ENCODE measurements at places on chromosomes 4 and X. TPM values are rescaled to one million over a fixed set of nuclear protein-coding genes. Genes with fewer than 3 reads are reported as not detected.

- DNase-seq = no peak
Measured at GRCh38 chr4:27048429-27049238, 188.0 kb downstream of the STIM2 start.

DNA sequence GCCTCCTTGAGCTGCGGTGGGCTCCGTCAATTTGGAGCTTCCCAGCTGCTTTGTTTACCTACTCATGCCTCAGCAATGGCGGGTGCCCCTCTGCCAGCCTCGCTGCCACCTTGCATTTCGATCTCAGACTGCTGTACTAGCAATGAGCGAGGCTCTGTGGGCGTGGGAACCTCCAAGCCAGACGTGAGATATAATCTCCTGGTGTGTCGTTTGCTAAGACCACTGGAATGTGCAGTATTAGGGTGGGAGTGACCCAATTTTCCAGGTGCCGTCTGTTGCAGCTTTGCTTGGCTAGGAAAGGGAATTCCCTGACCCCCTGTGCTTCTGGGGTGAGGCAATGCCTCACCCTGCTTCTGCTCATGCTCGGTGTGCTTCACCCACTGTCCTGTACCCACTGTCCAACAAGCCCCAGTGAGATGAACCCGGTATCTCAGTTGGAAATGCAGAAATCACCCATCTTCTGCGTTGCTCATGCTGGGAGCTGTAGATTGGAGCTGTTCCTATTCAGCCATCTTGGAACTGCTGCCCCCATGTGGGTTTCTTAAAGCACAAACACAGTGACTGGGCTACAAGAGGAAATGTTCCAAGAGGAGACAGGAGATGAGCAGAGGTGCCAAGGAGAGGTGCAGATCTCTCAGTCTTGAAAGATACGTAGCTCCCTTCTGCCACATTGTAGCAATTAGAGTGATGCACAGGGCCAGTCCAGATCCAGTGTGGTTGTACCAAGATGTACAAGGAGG is 193.0 kb upstream of the IGFBP7 start:
- no peak for DNase-seq

The USP17L15 gene
- not detected for total RNA-seq

The DEFB131A gene
- total RNA-seq = not detected

DNA sequence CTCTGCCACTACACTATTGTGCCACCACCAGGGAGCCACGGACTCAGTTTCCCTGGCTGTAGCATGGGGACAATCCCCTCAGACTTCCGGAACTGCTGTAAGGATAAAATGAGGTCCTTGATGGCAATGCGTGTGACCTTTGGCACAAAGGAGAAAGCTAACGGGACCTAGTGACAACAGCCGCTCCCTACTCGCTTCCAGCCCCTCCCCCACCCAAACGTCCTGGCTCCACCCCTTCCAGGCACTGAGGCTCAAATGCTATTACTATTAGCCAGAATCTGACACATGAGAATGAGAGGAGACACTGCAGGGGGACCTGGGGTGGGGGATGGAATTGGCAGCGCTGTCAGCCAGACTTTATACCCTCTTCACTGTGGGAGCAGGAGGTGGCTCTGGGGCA is 5.4 kb upstream of the DUSP9 start:
- DNase-seq = no peak

DNA sequence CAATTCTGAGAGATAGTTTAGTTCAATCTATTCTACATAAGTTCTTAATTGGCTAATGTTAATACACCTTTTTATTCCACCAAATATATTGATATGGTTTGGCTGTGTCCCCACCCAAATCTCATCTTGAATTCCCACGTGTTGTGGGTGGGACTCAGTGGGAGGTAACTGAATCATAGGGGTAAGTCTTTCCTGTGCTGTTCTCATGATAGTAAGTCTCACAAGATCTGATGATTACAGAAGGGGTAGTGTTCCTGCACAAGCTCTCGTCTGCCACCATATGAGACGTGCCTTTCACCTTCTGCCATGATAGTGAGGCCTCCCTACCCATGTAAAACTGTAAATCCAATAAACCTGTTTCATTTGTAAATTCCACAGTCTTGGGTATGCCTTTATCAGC is 11.3 kb downstream of the PPA2 start:
- no peak for DNase-seq

All from WTC11 (cell line).